ENCODE measurements at places on chromosomes 4 and X.

DNA sequence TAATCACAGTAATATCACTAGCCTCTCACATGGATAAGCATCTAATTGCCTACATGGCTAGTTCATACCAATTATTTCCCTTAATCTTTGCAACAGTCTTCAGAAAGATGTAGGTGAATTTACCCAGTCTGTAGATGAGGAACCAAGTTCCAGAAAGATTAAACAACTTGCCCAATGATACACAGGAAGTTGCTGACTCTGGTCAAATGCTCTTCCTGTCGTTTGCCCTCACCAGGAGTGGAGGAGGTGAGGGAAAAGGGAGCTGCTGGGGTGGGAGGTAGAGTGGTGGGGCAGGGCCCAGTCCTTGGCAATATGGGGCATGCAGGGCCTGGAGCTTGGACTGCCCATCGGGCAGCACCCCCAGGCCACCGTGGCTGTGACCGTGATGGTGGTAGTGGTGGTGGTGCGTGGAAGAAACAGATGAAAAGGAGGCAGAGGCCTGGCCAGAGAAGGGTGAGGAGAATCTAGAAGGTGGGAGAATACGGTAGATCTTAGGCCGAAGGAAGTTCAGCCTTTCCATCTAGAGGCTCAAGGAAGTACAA, 2.3 kb upstream of the KDM5C start:
- no peak for DNase-seq

GRCh38 chr4:76804096-76804495, 93.8 kb downstream of the SOWAHB start:
- no peak for DNase-seq

GRCh38 chr4:41318839-41319530, 62.3 kb downstream of the UCHL1 start:
- DNase-seq: no peak

GRCh38 chrX:73851014-73852009, 288.3 kb downstream of the CHIC1 start:
- no peak for DNase-seq

DNA sequence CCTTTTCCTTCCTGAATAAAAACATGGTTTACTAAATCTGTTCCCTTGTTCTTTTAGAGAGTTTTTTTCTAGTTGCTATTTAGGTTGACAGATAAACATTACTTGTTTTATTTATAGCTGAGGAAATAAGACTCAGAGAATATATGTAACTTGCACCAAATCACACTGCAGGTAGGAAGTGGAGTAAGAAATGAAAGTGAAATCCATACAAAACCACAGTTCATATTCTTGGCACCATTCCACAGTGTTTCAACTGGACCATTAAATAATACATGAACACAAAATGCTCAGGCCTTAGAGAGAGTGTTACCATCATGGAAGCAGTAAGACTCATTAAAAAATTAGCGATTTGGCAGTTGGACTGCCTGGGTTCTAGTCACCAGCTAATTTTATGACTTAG, 326.9 kb upstream of the SLIT2 start:
- DNase-seq: no peak

DNA sequence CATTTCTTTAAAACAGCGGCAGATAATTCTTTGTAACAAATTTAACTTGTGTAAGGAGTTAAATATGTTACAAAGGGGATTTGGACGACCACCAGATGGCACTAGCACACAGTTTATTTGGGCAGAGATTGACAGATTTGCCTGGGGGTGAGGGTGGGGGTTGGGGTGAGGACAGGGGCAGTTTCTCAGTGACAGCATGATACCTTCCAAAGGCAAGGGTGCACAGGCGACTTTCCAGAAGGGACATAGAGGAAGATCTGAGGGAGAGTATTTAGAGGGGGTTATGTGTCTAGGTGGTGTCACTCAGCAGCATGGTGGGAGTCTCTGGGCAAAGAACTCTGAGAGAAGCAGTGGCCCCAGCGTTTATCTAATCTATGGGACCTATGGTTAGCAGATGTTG, 9.6 kb upstream of the TMA16 start:
- peak; percentile 51 for DNase-seq

GRCh38 chr4:4574792-4575191, 32.9 kb upstream of the STX18 start:
- no peak for DNase-seq

DNA sequence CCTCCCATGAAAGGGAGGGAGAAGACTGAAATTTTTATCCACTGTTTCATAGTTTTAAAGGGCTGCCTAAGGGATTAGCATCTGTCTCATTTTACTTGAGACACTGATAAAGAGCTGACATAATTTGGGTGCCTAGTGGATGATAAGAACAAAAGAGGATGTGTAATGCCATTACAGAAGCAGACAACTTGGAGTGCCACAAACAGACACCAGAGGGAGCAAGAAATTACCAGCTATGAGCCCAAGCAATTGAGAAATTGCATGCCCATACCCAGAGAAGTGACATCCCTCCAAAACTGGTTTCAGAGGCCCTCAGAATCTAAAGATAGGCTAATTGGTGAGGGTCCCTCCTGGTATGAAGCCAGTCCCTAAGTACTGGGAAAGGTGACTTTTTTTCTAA, 38.5 kb upstream of the POU3F4 start:
- no peak for DNase-seq

GRCh38 chrX:51737091-51737490, 6.2 kb upstream of the GSPT2 start:
- DNase-seq: no peak

DNA sequence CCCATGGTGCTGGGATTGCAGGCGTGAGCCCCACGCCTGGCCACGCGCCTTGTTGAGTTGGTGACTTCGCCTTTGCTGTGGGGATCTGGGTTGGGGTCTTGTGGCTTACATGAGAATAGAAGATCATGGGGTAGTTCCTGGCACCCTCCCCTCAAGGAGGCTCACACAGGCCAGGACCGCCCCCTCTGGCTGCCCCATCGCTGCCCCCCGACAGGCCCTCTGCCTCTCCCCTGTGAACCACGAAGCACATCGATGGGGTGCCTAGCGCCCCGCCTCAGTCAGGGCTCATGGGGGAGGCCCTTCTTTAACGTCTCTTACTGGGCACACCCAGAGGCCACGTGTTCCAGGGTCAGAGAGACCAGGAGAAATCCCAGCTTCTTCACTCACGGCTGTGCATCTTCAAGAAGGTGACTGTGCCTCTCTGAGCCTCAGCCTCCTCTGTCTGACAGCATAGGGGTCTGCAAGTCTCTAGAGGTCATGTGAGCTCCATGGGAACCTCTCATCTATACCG, 23.6 kb upstream of the SPON2 start:
- no peak for DNase-seq

DNA sequence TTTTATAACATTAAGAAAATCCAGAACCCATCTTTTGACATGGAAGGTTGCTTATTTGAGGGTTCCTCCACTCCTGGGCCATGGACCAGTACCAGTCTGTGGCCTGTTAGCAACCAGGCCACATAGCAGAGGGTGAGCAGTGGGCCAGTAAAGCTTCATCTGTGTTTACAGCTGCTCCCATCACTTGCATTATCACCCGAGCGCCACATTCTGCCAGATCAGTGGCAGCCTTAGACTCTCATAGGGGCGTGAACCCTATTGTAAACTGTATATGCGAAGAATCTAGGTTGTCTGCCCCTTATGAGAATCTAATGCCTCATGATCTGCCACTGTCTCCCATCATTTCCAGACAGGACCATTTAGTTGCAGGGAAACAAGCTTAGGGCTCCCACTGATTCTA, 58.6 kb downstream of the NDST4 start:
- DNase-seq: no peak

DNA sequence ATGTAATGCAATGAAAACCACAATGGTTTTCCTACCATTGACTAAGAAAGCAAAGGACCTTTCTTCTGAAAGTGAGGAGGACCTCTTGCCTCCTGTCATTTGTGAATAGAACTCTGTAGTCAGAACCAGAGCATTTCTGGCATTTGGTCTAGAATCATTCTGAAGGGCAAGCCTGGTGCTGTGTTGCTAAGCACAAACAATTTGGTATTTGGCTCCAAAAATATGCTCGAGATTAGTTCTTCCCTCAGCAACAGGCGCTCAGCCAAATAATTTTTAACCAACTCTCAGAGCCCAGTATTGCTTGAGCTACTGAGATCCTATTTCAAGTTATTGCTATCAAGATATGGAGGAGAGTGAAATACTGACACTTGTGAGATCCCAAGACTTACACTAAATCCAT, 71.0 kb downstream of the SNCA start:
- no peak for DNase-seq

GRCh38 chr4:145709336-145709735, 29.4 kb downstream of the C4orf51 start:
- no peak for DNase-seq

- peak; percentile 57 for DNase-seq
Observed at GRCh38 chr4:99808260-99808857, 8.3 kb upstream of the DAPP1 start.

GRCh38 chr4:183191630-183192029, 92.6 kb downstream of the WWC2 start:
- DNase-seq: no peak

DNA sequence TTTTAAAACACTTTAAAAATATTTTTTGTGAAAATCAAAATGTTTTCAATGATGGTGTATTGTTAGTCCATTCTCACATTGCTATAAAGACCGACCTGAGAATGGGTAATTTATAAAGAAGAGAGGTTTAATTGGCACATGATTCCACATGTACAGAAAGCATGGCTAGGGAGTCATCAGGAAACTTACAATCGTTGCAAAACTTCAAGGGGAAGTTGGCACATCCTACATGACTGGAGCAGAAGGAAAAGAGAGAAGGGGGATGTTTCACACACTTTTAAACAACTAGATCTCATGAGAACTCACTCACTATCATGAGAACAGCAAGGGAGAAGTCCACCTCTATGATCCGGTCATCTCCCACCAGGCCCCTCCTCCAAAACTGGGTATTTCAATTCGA, 110.7 kb downstream of the TMEM47 start:
- DNase-seq: no peak

- no peak for DNase-seq
Observed at GRCh38 chr4:176999935-177000543, 207.3 kb upstream of the VEGFC start.

- DNase-seq: no peak
Observed at GRCh38 chrX:68043713-68044438, 389.4 kb downstream of the OPHN1 start.

DNA sequence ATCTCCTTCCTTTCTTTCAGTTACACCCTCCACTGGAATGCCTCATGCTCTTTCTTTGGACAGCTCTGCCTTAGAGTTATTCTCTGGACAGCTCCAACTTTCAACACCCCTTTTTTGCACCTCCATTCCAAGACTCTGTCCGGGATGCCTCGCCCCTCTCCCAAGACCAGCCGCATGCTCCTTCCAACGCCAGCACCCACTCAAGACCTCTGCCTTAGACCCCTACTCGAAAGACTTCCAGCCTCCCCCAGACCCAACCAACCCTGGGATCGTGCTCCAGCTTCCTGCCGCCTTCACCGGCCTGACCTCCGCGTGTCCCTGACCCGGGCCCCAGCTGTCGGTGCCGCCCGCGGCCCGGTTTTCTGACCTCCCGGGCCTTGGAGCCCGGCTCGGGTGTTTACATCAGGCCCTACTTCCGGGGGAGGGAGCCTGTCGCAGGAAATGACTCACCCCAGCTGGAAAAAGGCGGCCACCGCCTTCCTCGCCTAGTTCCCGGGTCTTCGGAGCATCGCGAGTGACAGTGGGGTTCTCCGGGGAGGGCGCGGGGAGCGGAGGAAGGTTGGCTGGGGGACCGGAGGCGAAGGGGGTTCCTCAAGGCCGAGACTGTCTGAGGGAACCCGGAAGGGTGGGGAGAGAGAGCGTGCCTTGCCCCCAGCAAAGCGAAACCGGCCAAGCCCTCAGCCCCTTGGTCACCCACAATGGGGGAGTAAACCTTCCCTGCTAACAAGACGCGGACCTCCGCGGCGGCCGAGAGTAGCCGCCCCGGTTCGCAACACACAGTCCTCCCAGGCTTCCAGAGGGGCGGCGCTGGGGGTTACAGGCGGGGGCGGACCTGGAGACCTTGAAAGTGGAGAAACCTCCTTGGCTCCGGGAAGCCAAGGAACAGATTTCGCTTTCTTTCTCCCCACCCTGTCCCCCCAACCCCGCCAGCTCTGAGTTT, at the start of gene WDR45:
Gene WDR45 (minus strand): TSS at position 399 of the 940 bp plus-strand sequence. CDS start 1,792 bp downstream, outside the sequence.
- peak; percentile 44 for DNase-seq

GRCh38 chr4:73892966-73893365, 23.8 kb downstream of the CXCL1 start:
- DNase-seq: no peak

DNA sequence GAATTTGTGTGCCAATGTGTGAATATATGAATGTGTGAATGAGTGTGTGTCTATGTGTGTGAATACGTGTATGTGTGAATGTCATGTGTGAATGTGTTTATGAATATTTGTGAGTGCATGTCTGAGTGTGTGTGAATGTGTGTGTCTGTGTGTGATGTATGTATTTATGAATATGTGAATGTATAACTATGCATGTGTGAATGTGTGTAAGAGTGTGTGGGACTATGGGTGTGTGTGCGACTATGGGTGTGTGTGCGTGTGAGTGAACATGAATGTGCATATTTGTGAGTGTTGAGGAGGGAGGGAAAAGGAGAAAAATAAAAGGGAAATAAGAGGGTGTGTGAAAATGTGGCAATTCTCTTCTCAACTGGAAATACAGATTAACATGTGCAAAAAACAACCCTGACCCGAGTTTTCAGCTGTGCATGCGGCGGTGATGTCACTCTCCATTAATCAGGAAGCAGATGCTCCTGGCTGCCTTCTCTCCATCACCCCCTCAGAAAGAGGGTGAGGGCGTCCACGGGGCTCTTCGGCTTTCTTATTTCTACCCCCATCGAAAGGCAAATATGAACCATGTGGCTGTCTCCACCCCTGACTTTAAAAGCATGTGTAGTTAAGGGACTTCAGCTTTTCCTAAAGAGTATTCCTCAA, 219.8 kb downstream of the MAML3 start:
- DNase-seq: no peak

GRCh38 chrX:23062359-23062758, 62.6 kb downstream of the DDX53 start:
- DNase-seq: no peak

- no peak for DNase-seq
Observed at GRCh38 chr4:107746161-107746560, 26.1 kb upstream of the PAPSS1 start.

- no peak for DNase-seq
Observed at GRCh38 chr4:89469930-89470375, 162.4 kb upstream of the GPRIN3 start.

GRCh38 chr4:138941037-138941436, 74.5 kb upstream of the NOCT start:
- DNase-seq: no peak

- DNase-seq: no peak
Observed at GRCh38 chrX:51860679-51861078, 32.7 kb upstream of the MAGED1 start.

- DNase-seq: no peak
Observed at GRCh38 chrX:111123606-111124179, 27.7 kb downstream of the PAK3 start.

DNA sequence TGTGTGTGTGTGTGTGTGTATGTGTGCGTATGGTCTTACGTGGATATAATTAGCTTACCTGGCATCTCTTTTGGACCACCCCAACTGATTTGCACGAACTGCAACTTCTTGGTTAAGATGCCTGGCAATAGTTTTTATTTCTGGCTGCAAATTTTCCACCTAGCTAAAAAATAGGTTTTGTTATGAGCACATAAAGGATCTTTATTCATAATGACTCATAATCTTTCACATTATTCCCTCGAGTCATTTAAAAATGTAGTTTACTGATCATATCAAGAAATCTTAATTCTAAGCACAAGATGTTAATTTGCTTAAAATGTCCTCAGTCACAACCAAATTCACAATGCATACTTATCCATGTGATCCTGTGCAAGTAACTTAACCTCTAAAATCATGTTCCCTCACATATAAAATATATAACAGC, 1.5 kb downstream of the COX18 start:
- DNase-seq: peak; percentile 17

GRCh38 chr4:174340714-174341113, 57.0 kb downstream of the CEP44 start:
- no peak for DNase-seq

- no peak for DNase-seq
Observed at GRCh38 chrX:118507766-118508165, 12.2 kb downstream of the DOCK11 start.

All from stimulated activated CD4-positive, alpha-beta T cell treated with anti-CD3 and anti-CD28 coated beads, Interleukin-1b, Interleukin-23, amount 100 ng/mL, for 4 hours (primary cell).